BJ (cell line): ENCODE measurements at places on chromosomes 7 and 10. TPM values are rescaled to one million over a fixed set of nuclear protein-coding genes. Genes with fewer than 3 reads are reported as not detected.

The AIFM2 gene
- 13.9 and 18.4 TPM in 2 replicates for polyA plus RNA-seq

The RBP4 gene
- 0.22 and 0.26 TPM in 2 replicates for polyA plus RNA-seq

The NODAL gene
- polyA plus RNA-seq: not detected in 2 replicates

The C10orf143 gene
- 2.0 and 2.3 TPM in 2 replicates for polyA plus RNA-seq

The PSAP gene
- 1,482 and 1,979 TPM in 2 replicates for polyA plus RNA-seq

The MKI67 gene
- polyA plus RNA-seq: 11.8 and 12.5 TPM in 2 replicates

The ZNRF2 gene
- polyA plus RNA-seq: 1.6 and 2.8 TPM in 2 replicates

The INHBA gene
- 19.7 and 33.4 TPM in 2 replicates for polyA plus RNA-seq

The DNAH11 gene
- polyA plus RNA-seq: 0.59 and 0.87 TPM in 2 replicates

The TUBAL3 gene
- not detected in 2 replicates for polyA plus RNA-seq

The NCOA4 gene
- 108 and 156 TPM in 2 replicates for polyA plus RNA-seq

The HECW1 gene
- 2.1 and 2.9 TPM in 2 replicates for polyA plus RNA-seq

The OR6B1 gene
- polyA plus RNA-seq: not detected in 2 replicates

The UPK3B gene
- not detected in 2 replicates for polyA plus RNA-seq

- no peak for DNase-seq
Observed at GRCh38 chr7:1512781-1513656, 8.8 kb upstream of the INTS1 start.

DNA sequence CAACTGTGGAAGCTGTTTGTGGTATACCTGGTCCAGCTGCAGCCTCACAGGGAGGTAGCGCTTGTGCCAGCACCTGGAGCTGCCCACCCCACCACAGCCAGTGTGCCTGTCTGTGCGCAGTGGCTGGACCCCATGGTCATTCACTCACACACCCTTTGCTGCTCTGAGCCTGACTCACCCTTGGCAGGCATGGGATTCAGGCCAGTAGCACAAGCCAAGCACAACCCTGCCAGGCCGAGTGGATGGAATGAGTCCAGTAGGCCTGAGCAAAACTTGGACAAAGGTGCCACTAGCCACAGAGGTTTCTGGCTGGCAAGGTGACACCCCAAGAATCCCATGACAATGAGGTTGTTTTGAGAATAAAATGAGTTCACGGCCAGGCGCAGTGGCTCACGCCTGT lies 19.0 kb downstream of the RBM48 start:
- no peak for DNase-seq

GRCh38 chr10:52332815-52333214 lies 18.7 kb downstream of the DKK1 start:
- DNase-seq: no peak

- no peak for DNase-seq
Observed at GRCh38 chr10:128660726-128661125, 534.5 kb upstream of the MKI67 start.

- no peak for DNase-seq
Observed at GRCh38 chr10:19168584-19168983, 120.0 kb downstream of the MALRD1 start.

- DNase-seq: no peak
Observed at GRCh38 chr7:29196191-29196590, 1.6 kb downstream of the CHN2 start.

DNA sequence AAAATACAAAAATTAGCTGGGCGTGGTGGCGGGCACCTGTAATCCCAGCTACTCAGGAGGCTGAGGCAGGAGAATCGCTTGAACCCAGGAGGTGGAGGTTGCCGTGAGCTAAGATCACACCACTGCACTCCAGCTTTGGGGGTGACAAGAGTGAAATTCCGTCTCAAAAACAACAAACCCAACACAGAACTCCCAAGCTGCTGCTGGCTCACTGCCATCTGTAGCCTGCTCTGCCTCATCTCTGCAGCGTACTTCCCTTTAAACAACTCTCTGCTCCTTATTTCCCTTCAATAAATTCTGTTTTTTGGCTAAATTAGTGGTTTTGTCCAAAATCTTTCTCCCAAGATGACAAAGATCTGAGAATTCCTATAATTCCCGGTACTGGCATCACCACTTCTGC lies 189.2 kb upstream of the GALNT17 start:
- no peak for DNase-seq

DNA sequence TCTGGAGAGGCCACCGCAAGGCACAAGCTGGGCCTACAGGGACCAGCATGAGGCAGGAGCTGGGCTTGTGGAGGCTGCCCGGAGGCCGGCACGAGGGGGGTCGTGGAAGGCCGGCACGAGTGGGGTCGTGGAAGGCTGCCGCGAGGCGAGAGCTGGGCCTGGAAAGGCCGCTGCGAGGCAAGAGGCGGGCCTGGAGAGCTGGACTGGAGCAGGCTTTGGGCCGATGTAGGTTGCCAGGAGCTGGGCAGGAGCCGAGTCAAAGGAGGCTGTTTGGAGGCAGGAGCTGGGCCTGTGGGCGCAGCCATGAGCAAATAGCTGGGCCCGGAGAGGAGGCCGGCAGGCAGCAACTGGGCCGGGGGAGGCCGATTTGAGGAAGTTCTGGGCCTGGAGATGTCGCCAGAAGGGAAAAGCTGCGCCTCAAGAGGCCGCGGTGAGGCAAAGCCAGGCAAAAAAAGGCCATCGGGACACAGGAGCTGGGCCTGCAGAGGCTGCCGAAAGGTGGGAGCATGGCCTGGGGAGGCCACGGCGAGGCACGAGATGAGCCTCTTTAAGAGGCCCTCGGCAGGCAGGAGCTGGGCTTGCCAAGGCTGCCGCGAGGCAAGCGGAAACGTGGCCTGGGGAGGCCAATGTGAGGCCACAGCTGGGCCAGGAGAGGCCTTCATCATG lies 26.5 kb downstream of the MDH2 start:
- no peak for DNase-seq

DNA sequence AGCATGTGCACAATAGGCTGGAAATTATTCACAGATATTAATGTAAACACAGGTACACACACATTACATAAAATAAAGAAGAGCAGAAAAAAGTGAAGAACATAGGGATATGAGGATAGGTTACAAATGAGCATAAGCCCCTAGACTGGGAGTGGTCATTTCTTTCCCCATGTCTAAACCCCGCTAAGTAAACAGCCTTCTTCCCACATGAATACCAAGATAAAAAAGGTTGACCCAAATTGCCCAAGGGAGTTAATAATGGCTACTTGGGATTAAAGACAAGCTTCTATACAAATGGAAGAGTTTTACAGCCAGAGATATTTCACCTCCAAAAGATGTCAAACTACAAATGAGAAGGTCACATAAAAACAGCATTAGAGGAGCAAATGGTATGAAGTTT lies 527.1 kb upstream of the CELF2 start:
- DNase-seq: no peak

- DNase-seq: no peak
Observed at GRCh38 chr10:117617086-117617485, 74.5 kb downstream of the EMX2 start.

- no peak for DNase-seq
Observed at GRCh38 chr10:22476601-22477321, 131.5 kb downstream of the SPAG6 start.

GRCh38 chr7:99109108-99110051 lies 34.5 kb downstream of the SMURF1 start:
- DNase-seq: no peak

GRCh38 chr7:70762696-70763095 lies 369.2 kb upstream of the GALNT17 start:
- no peak for DNase-seq

DNA sequence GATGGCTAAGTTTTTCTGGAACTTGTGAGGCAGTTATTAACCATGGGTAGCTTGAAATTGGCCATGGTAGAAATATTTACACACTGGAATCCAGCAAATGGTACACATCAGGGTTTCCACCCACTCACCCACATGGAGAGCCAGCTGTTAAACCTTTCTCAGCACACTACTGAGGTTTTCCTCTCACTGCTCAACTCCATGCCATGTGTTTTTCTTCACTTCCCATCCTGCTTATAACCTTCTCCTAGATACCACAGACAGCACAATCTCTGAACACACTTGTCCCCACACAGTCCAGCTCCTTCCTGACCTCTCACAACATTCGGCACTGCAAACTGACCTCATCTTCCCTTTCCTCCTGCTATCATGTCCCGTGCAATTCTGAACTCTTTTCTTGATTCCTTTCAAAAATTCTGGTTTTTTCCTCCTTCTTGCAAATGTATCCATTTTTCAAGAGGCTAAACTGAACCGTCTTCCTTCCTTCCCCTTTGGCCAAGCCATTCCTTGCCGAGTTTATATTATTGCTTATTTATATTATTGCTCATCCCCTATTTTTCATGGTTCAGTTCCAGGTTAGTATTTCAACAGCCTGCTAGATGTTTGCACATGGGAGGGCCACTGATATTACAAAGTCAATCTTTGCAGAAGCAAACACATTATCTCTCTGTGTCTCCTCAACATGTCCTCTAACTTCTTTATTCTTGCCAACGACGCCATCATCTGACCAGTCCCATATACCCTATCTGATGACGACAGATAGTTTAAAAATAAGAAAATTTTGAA lies 606.4 kb downstream of the SORCS1 start:
- no peak for DNase-seq

GRCh38 chr10:76977046-76977445 lies 660.6 kb downstream of the KCNMA1 start:
- no peak for DNase-seq

DNA sequence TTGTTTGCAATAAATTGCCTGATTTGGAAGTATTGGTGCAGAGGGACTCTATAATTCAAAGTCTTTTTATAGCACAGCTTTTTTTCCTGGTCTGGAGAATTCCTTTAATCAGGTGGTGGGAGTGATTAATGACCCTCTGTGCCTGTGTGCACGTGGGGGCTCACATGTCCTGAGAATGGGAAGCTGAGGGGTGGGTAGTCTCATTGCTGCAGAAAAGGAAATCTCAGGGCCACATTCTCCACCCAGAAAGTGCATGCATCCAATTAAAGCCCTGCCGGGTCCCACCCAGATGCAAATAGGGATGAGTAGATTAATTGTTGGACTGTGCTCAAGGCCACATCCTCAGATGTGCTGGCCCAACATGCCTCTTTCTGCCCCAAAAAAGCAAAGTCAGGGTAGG lies 324.7 kb downstream of the CXCL12 start:
- DNase-seq: no peak

GRCh38 chr10:117470733-117471132 lies 71.8 kb upstream of the EMX2 start:
- no peak for DNase-seq
